Transverse colon (tissue), 4 donors: ENCODE measurements at places on chromosomes 2 and 18. TPM values are rescaled to one million over a fixed set of nuclear protein-coding genes. Genes with fewer than 3 reads are reported as not detected.

- no peak for DNase-seq
- no peaks in the 10 kb centered on the region for H3K4me1 ChIP-seq
- no peaks in the 10 kb centered on the region for H3K36me3 ChIP-seq
- no peak overlapping the region for H3K27ac ChIP-seq
- no peak overlapping the region for H3K4me3 ChIP-seq
Observed at GRCh38 chr2:147689220-147689909, 155.5 kb upstream of the ACVR2A start.

DNA sequence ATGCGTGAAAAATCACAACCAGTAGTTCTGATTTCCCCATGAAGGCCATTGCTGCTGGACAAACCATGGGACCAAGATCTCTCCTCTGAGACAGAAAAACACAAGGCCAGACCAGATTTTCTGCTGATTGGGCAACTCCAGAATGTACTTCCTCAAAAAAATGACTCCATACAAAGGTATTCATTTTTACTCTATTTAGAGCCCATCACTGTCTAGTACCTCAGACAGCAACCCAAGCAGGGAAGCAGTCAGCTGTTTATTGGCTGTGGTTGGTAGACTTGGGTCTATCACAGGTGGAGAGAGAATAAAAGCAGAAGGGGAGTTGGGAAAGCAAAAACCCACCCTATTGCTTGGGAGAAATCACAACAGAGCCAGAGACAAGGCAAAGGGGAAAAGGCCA, 219.9 kb downstream of the PIK3C3 start:
- H3K27ac ChIP-seq: no peak overlapping the region
- no peaks in the 10 kb centered on the region for H3K4me1 ChIP-seq
- no peaks in the 10 kb centered on the region for H3K36me3 ChIP-seq
- H3K27me3 ChIP-seq: no peaks in the 10 kb centered on the region
- H3K4me3 ChIP-seq: no peak overlapping the region
- no peak for DNase-seq

- H3K4me1 ChIP-seq: no peaks in the 10 kb centered on the region
- no peak overlapping the region for H3K27ac ChIP-seq
- H3K4me3 ChIP-seq: no peak overlapping the region
- no peaks in the 10 kb centered on the region for H3K36me3 ChIP-seq
- DNase-seq: no peak
- H3K27me3 ChIP-seq: no peaks in the 10 kb centered on the region
Observed at GRCh38 chr18:10231220-10231619, 223.2 kb upstream of the APCDD1 start.

- H3K4me3 ChIP-seq: no peak overlapping the region
- no peaks in the 10 kb centered on the region for H3K36me3 ChIP-seq
- no peaks in the 10 kb centered on the region for H3K27me3 ChIP-seq
- no peak overlapping the region for H3K27ac ChIP-seq
- H3K4me1 ChIP-seq: no peaks in the 10 kb centered on the region
- no peak for DNase-seq
Observed at GRCh38 chr2:37816686-37817085, 108.4 kb upstream of the RMDN2 start.

GRCh38 chr2:179594268-179595112, 266.9 kb downstream of the ZNF385B start:
- H3K36me3 ChIP-seq: no peaks in the 10 kb centered on the region
- no peak for DNase-seq
- no peak overlapping the region for H3K4me3 ChIP-seq
- no peak overlapping the region for H3K27ac ChIP-seq
- H3K4me1 ChIP-seq: peaks cover 6% of the 10 kb centered on the region

DNA sequence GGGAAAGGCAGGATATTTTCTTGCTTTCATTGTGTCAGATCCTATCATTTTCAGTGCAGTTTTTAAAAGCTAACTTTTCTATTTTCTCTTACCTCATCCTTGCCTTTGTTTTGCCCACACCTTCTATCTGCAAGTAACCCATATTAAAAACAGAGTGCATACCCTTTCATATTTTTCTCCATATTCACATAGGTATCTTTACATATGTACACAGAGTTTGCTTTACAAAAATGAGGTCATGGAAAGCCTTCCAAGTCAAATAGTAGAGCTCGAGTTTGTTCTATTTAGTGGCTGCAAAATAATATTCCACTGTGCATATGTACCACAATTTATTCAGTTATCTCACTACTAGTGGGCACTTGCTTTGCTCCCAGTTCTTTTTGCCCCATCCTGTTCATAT, 3.9 kb upstream of the DHRS9 start:
- no peak overlapping the region for H3K27ac ChIP-seq
- peaks cover 15% of the 10 kb centered on the region for H3K4me1 ChIP-seq
- H3K4me3 ChIP-seq: no peak overlapping the region
- H3K27me3 ChIP-seq: no peaks in the 10 kb centered on the region
- no peak for DNase-seq

DNA sequence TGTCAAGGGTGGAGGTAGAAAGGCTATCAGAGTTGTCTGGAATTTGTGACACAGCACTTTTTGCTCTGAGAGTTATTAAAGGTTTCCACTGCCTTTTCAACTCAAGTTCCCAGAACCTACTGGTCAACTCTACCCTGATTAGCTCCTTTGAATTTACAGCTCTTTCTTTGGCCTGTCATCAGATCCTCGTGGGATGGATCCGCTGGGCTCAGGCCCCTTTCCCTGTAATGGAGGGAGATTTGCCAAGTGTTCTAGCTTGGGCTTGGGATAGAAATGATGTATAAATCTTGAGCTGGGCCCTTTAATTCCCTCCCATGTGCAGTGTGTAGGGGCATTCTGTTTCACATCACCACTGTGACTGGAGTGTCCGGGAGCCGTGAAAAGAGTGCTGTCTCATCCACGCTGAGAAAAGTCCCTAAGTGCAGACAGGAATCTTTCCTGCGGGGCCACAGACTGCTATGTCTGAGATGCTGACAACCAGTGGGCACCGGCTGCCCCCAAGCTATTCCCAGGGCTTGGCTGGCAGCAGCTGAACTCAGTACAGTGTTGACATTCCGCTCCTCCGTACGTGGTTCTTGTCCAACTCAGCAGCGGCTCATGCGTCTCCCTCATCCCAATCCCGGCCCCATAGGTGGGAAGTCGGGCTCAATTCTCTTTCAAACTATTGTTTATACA, 46.9 kb upstream of the ARHGAP28 start:
- peak overlapping the region; percentile 34 for H3K27ac ChIP-seq
- no peak overlapping the region for H3K4me3 ChIP-seq
- no peaks in the 10 kb centered on the region for H3K36me3 ChIP-seq
- H3K4me1 ChIP-seq: no peaks in the 10 kb centered on the region

DNA sequence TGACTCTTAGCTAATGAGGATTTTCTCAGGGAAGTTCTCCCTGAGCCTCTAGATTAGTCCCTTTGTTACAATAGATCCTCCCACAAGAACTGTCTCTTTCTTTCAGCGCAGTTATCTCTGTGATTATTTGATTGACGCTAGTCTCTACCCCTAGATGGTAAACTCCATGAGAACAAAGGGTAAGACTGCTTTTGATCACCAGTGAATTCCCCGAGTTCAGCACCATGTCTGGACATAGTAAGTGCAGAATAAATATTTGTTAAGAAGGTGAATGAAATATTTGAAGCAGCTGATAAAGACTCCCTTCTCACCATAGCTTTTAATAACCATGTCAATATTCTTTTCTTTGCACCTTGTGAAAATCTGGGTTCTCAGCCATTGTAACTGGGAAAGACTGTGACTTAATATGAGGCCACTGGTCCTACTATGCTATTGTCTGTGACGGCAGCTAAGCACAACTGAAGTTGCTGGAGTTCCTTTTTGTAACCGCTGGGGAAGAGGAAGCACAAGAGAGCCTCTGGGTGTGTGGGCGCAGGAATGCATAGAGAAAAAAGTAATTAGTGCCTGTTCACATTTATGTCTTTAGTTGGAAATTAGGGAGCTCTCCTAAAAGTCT, 214.7 kb downstream of the TGIF1 start:
- DNase-seq: no peak
- no peaks in the 10 kb centered on the region for H3K27me3 ChIP-seq
- no peak overlapping the region for H3K4me3 ChIP-seq
- peaks cover 8% of the 10 kb centered on the region for H3K4me1 ChIP-seq
- H3K36me3 ChIP-seq: no peaks in the 10 kb centered on the region

- H3K27me3 ChIP-seq: no peaks in the 10 kb centered on the region
- no peak overlapping the region for H3K27ac ChIP-seq
- no peak overlapping the region for H3K4me3 ChIP-seq
- no peak for DNase-seq
- no peaks in the 10 kb centered on the region for H3K36me3 ChIP-seq
Observed at GRCh38 chr18:22921772-22922171, 11.4 kb upstream of the RBBP8 start.

GRCh38 chr2:2229626-2230432, 101.2 kb downstream of the MYT1L start:
- no peak for DNase-seq
- no peak overlapping the region for H3K4me3 ChIP-seq
- H3K4me1 ChIP-seq: no peaks in the 10 kb centered on the region
- no peak overlapping the region for H3K27ac ChIP-seq
- H3K27me3 ChIP-seq: no peaks in the 10 kb centered on the region

DNA sequence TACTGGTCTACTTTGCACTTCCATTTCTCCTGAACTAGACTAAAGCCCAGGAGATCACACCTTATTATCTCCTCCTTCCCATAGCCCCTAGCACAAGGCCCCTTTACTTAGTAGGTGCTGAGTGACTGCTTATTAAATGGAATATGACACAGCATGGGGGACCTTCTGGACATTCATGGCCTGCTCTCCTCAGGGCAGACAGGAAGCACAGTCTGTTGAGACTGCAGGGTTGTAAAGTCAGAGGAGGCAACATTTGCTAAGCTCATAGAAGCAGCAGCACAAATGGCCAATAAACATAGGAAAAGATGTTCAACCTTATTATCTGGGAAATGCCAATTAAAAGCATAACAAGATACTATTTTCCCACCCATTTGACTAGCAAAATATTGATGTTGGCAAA, 75.3 kb downstream of the DNMT3A start:
- H3K27me3 ChIP-seq: no peaks in the 10 kb centered on the region
- no peaks in the 10 kb centered on the region for H3K36me3 ChIP-seq
- no peak overlapping the region for H3K4me3 ChIP-seq
- no peak overlapping the region for H3K27ac ChIP-seq
- no peaks in the 10 kb centered on the region for H3K4me1 ChIP-seq

DNA sequence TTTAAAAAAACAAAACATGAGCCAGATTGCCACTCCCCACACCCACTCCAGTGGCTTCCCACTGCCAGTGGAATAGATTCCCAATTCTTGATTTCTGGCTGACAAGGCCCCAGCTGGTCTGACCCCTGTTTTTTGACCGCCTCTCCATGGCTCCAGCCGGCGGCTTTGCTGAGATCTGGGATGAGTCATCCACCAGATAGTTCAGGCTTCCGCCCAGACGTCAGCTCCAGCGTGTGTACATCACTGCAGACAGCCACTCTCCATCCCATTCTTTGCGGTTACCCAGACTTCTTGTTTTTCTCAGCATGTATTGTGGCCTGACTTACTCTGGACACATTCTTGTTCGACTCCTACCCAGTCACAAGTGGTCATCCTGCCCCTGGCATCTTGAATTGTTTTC, 227.9 kb downstream of the GBX2 start:
- no peaks in the 10 kb centered on the region for H3K36me3 ChIP-seq
- H3K4me1 ChIP-seq: no peaks in the 10 kb centered on the region
- no peak overlapping the region for H3K4me3 ChIP-seq
- no peak overlapping the region for H3K27ac ChIP-seq

- no peak overlapping the region for H3K4me3 ChIP-seq
- H3K4me1 ChIP-seq: no peaks in the 10 kb centered on the region
- H3K27me3 ChIP-seq: no peaks in the 10 kb centered on the region
- no peak overlapping the region for H3K27ac ChIP-seq
Observed at GRCh38 chr2:117646872-117647271, 167.6 kb upstream of the DDX18 start.

DNA sequence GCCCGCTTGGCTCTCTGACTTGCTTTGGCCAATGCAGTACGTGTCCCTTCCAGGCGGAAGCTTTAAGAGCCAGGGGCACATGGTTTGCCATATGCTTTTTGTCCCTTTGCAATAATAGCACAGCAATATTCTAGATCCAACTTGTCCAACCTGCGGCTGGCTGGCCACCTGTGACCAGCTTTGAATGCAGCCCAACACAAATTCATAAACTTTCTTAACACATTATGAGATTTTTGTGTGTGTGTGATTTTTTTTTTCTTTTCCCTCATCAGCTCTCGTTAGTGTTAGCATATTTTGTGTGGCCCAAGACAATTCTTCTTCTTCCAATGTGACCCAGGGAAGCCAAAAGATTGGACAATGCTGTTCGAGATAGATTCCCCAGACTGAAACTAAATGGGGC, 119.3 kb upstream of the SIX3 start:
- DNase-seq: no peak
- no peaks in the 10 kb centered on the region for H3K36me3 ChIP-seq
- H3K4me1 ChIP-seq: peaks cover 9% of the 10 kb centered on the region
- H3K27me3 ChIP-seq: no peaks in the 10 kb centered on the region
- no peak overlapping the region for H3K27ac ChIP-seq
- no peak overlapping the region for H3K4me3 ChIP-seq

GRCh38 chr2:222033541-222033940, 265.3 kb downstream of the PAX3 start:
- H3K27ac ChIP-seq: no peak overlapping the region
- H3K36me3 ChIP-seq: no peaks in the 10 kb centered on the region
- H3K27me3 ChIP-seq: no peaks in the 10 kb centered on the region
- no peaks in the 10 kb centered on the region for H3K4me1 ChIP-seq

DNA sequence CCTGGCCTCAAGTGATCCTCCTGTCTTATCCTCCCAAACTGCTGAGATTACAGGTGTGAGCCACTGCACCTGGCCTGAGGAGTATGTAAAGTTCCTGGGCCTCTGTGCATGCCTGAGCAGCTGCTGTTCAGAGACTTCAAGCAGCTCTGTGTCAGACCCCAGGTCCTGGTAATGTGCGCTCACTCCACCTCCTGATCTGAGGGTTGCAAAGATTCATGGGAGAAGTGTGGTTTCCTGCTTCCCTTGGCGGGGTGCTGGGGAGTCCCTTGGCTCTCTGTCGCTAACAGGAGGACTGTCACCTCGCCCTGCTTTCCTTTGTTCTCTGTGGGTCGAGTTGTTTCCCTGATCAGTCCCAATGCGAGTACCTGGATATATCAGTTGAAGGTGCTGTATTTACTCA, 8.6 kb upstream of the IL36A start:
- H3K4me3 ChIP-seq: no peak overlapping the region
- no peaks in the 10 kb centered on the region for H3K36me3 ChIP-seq
- H3K4me1 ChIP-seq: no peaks in the 10 kb centered on the region

GRCh38 chr18:49321271-49321670, 139.2 kb downstream of the DYM start:
- DNase-seq: no peak
- no peaks in the 10 kb centered on the region for H3K36me3 ChIP-seq
- H3K27me3 ChIP-seq: no peaks in the 10 kb centered on the region
- no peaks in the 10 kb centered on the region for H3K4me1 ChIP-seq
- no peak overlapping the region for H3K27ac ChIP-seq

EMX1 gene
- total RNA-seq: 1.5 TPM

CHST10 gene
- total RNA-seq: 7.8 TPM

SMARCAL1 gene
- total RNA-seq: 16.9 TPM

ACVR1C gene
- 13.7 TPM for total RNA-seq

ACOXL gene
- total RNA-seq: 0.55 TPM

GRHL1 gene
- total RNA-seq: 0.55 TPM

PRSS56 gene
- total RNA-seq: not detected

CNTNAP5 gene
- total RNA-seq: 1.4 TPM

SERPINB10 gene
- not detected for total RNA-seq

LIMS4 gene
- total RNA-seq: 3.4 TPM

PRR30 gene
- total RNA-seq: not detected

OTOF gene
- total RNA-seq: not detected
